ENCODE measurements at places on chromosomes 6 and 20.
A peak's percentile ranks its signal among the peaks of the same experiment; 100 is the strongest.

DNA sequence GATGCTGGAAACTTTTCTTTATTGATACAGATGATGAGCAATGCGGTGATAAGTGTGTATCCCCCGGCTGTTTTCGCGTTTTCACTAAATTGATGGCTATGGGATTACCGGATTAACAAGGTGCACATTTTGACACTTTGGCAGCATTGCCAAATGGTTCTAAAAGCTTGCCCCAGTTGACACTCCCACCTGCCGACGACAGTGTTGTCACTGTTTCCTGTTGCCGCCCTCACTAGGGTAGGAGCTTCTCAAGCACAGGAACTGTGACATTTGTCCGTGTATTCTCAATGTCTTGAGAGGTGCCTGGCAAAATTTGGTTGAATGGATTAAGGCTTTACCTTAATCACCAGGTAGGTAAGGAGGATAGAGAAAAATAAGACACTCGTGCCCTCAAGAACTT is 9.8 kb upstream of the MAPK13 start:
- no peak for DNase-seq

DNA sequence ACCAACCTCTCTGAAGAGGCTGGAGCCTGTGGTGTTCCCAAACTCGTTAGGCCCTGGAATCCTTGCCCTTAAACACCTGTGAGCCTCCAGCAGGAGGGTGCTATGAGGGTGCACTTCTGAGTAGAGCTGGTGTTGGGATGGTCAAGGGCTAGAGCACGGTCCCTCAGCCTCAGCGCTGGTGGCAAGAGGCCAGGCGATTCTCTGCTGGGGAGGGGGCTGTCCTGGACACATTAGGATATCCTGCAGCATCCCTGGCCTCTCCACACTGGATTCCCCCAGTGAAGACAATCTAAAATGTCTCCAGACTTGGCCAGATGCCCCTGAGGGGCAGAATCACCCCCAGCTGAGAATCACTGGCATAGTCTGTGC is 157.8 kb downstream of the SYCP2 start:
- no peak for DNase-seq

GRCh38 chr6:20565342-20565741 is 31.1 kb downstream of the CDKAL1 start:
- no peak for DNase-seq

DNA sequence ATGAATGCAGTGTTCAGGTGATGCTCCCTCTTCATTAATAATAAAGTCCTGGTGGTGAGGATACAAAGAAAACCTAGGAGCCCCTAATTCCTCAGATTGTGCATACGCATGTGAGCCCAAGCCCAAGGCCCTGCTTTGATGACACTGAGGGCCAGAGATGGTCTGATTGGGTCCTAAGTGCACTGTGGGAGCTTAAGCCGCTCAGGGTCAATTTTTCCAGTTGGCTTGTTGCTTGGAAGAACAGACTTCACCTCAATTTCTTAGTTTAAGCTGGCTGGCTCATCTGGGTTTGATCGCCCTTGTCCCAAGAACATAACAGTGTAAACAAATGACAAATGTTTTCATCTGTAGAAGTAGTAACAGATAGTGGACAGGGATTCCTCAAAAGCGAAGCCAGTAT is 41.4 kb downstream of the INSM1 start:
- no peak for DNase-seq

DNA sequence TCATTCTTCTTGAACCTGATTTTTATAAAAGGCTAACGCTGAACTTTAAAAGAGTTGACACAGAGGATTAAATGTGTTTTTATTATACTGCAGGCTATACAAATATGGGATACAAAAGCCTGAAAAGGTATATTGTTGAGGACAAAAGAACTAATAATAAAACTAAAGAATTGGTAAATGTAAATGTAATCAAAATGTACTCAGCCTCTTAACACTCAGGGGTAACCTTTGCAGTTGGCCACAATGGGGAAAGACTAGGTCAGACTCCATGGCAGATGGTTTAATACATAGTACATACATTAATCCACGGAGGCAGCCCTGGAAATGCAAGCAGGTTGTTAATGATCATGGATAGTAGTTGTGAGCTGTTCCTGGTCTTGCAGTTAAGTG is 57.5 kb downstream of the SOBP start:
- no peak for DNase-seq

GRCh38 chr20:57804470-57805250 is 94.8 kb upstream of the PMEPA1 start:
- no peak for DNase-seq

DNA sequence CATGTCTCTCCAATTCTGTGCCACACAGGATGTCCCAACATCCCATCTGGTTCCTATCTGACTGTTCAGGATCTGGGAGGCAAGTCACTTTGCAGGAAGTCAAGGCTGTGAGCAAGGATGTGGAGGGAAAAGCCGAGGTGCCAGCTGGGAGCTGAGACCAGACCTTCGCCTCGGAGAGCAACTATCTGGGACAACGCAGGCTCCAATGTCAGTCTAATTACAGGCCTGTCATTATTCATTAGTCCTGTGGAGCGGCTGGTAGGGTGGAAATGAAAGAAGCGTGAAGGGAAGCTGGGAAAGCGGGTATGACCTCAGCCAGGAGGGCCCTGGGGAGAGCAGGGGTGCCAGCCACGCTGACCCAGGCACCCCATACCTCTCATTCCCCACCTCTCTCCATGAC is 147.3 kb downstream of the UNC5CL start:
- no peak for DNase-seq

GRCh38 chr20:23744817-23745216 is 5.9 kb downstream of the CST1 start:
- DNase-seq, result no peak

GRCh38 chr6:125570526-125570925 is 178.9 kb upstream of the HEY2 start:
- no peak for DNase-seq

DNA sequence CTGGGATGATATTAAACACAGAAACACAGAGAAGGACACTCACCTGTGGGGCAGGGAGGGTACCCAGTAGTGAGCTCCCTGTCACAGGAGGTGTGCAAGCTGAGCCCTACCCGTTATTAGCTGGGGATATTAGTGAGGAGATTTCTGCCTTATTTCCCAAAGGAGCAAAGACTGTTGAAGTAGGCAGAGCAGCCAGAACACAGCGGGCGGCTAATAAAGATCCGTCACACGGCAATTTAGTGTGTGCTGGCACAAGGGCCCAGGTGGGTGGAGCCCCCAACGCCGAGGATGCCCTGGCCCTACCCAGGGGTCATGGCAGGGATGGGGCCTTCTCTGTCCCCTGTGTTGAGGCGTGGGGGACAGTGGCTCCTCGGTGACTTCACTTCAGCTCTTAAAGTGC is 8.3 kb downstream of the VSTM2L start:
- DNase-seq, result no peak

- DNase-seq, result peak; percentile 23
Measured at GRCh38 chr20:52190437-52191131, 995 bp downstream of the ZFP64 start.

- no peak for DNase-seq
Measured at GRCh38 chr6:161137839-161138542, 135.9 kb downstream of the AGPAT4 start.

DNA sequence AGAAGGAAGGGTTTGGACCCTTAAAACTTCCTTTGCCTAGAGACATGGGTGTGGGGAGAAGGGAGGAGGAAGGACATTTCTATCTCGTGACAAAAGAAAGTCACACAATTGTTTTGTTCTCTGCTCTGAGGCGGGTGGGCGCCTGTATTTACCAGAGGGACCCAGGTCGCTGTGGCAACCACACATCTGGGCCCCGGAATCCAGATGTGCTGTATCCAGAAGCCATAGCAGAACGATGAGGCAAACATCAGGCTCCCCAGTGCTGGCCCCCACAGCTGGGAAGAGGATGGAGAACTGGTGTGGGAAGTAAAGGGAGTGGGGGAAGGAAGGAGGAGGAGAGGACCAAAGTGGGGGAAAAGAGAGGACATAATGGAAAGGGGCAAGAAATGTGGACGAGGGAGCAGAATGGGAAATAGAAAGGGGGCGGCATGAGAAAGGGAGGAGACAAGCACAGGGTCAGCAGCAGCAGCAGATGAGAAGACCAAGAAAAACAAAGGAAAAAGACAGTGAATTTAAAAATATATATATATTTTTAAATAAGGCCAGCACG is 3.4 kb upstream of the TNXB start:
- no peak for DNase-seq

DNA sequence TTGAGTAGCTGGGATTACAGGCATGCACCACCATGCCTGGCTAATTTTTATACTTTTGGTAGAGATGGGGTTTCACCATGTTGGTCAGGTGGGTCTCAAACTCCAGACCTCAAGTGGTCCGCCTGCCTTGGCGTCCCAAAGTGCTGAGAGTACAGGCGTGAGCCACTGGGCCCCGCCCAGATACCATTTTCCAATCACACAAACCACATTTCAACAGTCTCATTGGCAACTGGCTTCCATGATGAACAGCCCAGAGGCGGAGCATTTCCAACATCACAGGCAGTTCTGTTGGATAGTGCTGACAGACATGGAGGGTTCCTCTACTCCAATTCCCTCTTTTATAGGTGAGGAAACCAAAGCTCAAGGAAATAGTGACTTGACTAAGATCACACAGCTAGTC is 43.9 kb upstream of the PLCB4 start:
- DNase-seq, result no peak

- no peak for DNase-seq
Measured at GRCh38 chr20:22711971-22712755, 127.8 kb upstream of the FOXA2 start.

DNA sequence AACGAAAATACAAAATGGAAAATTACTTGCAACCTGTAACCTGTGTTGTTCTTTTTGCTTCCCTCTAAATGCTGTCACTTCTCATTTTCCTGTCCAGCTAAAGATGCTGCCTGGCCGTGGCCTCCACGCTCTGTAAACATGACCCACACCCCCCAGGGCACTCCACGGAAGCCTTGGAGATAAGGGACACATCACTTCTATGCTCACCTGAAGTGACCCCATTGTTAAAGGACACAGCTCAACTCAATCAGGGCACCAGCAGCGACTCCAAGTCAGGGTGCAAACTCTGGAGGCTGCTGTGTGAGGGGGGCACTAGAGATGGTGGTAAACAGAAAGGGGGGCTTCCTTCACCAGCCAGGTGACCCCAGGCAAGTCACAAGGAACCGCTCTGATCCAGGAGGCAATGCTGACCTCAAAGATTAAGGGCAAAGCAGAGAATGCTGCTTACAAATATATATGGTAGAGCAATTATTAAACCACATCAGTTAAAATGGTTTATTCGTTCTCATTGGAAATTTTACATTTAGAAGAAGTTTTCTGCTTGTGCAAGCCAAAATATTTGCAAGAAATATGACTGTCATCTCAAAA is 13.2 kb downstream of the DIDO1 start:
- no peak for DNase-seq

GRCh38 chr20:48861444-48861843 is 33.6 kb upstream of the PREX1 start:
- DNase-seq, result no peak

DNA sequence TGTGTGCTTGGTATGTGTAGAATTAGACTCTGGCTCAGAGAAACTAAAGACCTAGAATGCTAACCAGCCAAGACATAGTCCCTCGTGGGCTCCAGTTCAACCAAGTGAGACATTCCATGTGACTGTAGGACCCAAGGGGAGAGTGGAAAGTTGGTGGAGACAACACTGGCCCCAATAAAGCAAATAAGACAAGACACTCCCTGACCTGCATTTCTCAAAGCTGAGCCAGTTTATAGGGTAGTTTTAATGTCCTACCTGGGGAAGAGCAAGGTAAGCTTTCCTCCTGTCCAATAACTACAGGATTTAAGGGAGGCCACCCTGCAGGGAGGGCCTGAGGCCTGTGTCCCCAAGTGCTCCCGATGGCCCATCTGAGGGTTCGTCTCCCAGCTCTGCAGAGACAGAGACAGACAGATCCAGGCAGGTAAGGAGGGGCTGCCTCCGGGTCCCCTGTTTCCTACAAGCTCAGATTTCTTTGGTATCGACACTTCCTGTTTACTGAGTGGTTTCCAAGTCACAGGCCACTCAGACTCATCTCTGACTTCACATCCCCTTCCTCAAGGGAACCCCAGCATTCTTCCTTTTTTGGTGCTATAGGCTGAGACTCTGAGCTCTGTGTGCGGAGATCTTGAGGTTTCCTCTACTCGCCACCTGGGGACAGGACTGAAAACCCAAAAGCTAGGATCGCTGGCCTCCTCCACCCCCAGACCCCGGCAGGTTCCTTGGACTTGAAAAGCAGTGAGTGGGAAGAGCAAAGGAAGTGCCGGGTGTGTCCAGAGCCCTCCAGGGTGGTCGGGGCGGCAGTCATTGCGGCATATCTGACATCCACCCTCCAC is 92.4 kb downstream of the PRND start:
- no peak for DNase-seq

GRCh38 chr6:31945154-31945506 is 765 bp upstream of the CFB start:
- DNase-seq, result no peak

- no peak for DNase-seq
Measured at GRCh38 chr20:32231847-32232246, 24.2 kb downstream of the POFUT1 start.

DNA sequence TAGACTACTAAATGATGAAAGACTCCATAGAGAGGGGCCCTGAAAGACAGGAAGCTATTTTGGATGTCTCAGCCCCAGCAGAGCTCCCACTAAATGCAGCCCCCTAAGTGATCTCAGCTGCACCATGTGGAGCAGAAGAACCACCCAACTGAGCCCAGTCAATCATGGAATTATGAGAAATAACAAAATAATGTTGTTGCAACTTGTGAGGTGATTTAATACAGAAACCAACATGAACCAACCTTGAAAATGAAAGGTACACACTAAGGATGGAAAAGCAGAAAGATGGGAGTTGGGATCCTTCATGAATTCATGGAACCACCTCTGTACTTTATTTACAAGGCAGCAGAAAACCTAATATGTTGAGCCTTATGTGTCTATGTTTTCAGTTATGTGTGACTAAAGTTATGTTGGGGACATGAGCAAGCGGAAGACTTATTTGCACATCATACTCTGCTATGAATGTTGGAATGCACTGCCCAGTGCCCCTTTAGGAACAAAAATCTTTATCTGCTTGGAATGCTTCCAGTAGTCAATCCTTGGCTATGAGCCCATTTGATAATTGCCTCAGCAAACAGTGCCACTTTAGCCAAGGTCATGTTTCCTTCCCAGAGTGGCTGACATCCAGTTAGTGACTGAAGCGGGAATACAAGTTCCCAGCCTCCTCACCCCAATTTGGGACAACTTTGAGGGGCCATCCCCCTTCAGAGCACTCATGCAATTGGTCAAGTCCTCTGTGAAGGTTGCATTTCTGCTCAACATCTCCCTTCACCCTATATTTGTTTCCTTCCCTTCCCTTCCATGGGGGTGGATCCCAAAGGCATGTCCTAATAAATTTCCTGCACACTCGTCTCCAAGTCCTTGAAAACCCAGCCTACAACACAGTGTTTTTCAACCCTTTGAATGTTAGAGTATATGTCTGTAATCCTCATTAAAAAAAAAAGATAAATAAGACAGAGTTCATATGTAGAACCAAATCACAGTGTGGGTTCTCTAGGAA is 18.4 kb downstream of the TP53RK start:
- peak; percentile 59 for DNase-seq

- peak; percentile 65 for DNase-seq
Measured at GRCh38 chr20:46176739-46177378, 58.7 kb downstream of the CD40 start.

All from NCI-H1105 (cell line).